Stimulated activated CD4-positive, alpha-beta T cell treated with anti-CD3 and anti-CD28 coated beads, Interleukin-1b, Interleukin-23, amount 100 ng/mL, for 1 hour (primary cell): ENCODE measurements at places on chromosomes 11 and 22.

DNA sequence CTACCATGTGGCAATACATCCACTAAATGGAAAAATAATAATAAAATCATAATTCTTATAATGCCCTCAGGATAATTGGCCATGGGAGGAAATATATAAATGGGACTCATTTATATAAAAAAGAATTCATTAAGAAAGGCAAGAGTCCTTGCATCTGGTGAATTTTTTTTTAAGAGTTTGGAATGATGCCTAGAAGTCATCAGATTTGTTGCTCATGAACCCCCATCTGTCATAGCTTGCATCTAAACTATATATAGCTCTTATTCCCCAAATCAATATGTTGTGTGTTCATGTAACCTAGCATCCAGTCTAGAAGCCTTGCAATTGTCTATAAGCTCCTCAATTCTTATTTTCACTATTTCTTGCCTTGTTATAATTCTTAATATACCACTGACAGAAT, 75.9 kb downstream of the CADM1 start:
- no peak for DNase-seq

DNA sequence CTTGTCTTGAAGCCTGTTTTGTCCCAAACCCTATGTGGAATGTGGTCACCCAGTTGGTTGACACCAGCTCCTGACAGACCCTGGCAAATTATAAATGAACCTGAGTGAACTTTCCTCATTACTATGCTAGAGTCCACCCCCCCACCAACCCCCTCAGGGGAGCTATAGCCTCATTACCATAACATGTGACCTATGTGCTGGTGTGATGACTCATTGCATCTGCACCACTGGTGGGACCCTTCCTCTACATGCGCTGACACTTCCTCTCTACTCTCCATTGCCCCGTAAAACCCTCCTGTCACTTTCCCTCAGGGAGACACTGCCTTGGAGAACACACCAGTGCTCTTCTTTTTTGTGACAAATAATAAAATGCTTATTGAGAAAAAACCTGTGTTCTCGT, 105.0 kb upstream of the SESN3 start:
- no peak for DNase-seq

- DNase-seq = no peak
Measured at GRCh38 chr11:3954448-3955298, 99.2 kb downstream of the STIM1 start.

GRCh38 chr22:38172832-38173640, 8.6 kb downstream of the PLA2G6 start:
- no peak for DNase-seq

DNA sequence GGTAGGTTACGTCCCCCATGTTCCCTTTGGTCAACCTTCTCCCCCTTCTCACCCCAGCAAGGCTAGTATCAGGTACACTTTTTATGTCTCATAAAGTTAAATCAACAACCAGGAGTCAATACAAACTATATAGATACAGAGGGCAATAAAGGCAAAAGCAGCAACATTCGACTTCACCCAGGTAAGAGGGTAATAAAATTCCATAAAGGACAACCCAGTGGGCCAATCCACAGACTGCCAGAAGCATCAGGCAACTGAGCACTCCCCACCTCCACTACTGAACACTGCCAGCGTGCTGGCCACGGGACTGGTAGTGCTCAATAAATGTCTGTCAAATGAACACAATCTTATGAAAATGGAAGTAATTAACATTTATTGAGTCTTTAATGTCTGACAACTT, 5.1 kb upstream of the MS4A18 start:
- DNase-seq = no peak

DNA sequence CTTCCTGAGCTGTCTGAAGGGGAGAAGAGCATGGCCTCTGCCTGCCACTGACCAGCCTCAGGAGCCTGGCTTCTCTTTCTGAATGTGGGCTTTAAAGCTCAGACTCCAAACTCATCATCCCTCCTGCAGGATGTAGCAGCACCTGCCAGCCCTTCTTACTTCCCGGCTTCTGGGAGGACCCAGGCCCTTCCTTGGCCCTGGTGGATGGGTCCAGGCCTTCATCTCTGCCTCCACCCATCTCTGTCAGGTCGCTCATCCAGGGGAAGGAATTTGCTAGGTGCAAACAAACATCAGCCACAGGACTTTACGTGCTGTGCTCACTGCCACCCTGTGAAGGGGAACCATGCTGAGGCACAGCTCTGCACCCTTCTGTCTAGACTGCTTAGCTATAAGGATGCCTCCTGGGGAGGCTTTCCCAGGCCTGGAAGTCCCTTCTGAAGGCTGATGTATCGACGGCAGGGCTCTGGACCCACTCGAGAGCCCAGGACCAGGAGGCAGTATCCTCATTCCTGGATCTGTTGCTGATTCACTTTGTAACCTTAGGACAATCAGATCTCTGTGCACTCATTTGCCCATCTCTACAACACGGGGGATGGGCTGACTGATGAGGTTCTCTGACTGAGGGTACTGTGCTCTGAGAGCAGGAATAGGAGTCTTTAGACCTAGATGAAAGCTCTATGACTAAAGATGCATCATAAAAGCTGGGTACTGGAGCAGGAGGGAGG, 30.9 kb downstream of the USP35 start:
- no peak for DNase-seq

DNA sequence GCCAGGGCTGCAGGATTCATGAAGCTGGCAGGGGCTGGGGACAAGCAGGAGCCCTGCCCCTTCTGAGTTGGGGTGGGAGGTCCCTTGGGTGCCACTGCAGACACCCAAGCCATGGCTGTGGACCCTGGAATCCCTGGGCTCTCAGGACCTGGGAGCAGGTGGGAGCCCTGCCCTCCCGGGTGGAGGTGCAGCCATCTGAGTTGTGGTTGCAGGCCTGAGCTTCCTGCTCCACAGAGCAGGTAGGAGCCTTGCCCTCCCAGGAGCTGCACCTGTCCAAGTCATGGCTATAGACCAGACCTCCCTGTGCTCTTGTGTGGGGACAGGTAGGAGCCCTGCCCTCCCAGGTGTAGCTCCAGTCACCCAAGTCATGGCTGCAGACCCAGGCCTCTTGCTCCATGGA, 113.5 kb downstream of the ARHGAP20 start:
- no peak for DNase-seq

- no peak for DNase-seq
Measured at GRCh38 chr11:106137061-106137460, 59.6 kb downstream of the AASDHPPT start.

- DNase-seq = no peak
Measured at GRCh38 chr11:84430661-84431060, 1144.5 kb upstream of the CCDC90B start.

GRCh38 chr11:126006068-126006467, 56.6 kb downstream of the CDON start:
- DNase-seq = no peak

GRCh38 chr11:69013009-69013951, at the start of gene MRGPRF:
MRGPRF (minus strand) TSS chr11:69013246; CDS start chr11:69009901, 3,345 bp downstream.
- no peak for DNase-seq

GRCh38 chr11:85483861-85484260, 143.3 kb downstream of the DLG2 start:
- DNase-seq = no peak

DNA sequence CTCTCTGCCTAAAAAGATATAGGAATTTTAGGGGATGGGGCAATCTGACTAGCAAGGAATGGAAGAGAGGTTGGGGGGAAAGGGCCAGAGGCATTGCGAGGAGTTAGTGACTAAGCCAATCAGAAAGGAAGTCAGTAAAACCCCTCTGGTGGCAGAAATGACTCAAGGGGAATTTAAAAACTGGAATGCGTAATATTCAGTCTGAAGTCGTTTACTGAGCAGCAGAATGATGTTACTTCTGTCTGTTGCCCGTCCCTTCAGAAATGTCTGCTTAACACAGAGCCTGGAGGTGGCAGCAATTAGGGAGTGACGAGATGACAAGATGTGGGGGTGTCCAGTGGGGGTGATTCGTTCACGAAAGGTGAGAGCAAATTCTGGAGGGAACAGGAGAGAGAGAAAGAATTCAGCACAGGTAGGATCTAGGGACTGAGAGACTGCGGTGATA, 107.7 kb upstream of the CLMP start:
- no peak for DNase-seq

- DNase-seq = no peak
Measured at GRCh38 chr11:67492801-67493547, 10.1 kb downstream of the AIP start.

- no peak for DNase-seq
Measured at GRCh38 chr11:65719871-65720210, 757 bp downstream of the RNASEH2C start.

DNA sequence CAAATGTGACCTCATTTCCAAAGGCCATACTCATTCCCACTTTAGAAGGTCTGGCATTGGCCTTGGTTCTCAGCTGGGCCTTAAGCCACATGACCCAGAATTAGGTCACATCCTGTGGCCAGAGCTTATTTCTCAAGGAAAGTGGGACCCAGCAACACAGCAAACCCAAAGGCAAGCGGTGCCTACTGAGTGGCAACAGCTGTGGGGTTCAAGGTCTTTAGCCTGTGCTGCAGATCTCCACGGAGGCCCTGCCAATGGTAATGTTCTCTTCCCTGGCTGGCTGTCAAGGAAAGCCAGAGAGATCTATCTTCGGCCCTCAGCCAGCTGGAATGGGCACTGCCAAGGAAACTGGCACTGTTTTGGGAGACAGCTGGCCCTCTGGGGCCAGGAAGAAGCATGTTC, 41.5 kb upstream of the TP53I11 start:
- no peak for DNase-seq

- DNase-seq = no peak
Measured at GRCh38 chr22:29799217-29799680, 32.1 kb downstream of the UQCR10 start.

DNA sequence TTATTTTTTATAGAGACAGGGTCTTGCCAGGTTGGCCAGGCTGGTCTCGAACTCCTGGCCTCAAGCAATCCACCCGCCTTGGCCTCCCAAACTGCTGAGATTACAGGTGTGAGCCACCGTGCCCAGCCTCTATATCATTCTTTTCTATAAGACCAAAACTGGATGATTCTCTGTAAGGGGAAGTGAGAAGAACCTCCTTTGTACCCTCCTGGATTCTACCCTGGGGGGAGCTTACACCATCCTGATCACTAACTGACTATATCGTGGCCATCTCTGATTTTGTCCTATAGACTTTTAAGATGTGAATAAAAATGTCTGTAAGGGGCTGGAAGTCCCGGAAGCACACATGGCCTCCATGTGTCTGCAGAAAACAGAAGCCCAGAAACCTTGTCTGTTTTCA, 9.1 kb downstream of the PIWIL4 start:
- DNase-seq = no peak

DNA sequence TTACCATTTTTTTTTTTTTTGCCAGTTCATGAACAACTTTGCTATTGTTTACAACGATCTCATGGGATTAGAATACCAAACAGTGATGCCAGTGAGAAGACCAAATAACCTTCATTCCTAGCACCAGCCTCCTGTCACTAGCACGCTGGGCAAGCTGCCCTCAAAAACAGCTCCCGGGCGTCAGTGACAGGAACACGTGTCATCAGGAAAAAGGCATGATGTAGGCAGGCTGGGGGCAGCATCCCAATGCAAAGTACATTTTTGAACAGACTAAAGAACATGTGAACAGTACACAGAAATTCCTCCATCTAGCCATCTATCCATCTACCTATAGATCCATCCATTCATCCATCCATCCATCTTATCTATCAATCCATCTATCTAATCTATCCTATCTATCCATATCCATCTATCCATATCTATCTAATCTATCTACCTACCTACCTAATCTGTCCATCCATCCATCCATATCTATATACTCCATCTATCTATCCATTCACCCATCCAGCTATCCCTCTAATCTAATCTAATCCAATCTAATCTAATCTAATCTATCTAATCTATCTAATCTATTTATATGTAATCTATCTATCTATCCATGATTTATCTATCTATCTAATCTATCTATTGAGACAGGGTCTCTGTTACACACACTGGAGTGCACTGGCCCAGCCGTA, 378.5 kb downstream of the SHANK2 start:
- no peak for DNase-seq

DNA sequence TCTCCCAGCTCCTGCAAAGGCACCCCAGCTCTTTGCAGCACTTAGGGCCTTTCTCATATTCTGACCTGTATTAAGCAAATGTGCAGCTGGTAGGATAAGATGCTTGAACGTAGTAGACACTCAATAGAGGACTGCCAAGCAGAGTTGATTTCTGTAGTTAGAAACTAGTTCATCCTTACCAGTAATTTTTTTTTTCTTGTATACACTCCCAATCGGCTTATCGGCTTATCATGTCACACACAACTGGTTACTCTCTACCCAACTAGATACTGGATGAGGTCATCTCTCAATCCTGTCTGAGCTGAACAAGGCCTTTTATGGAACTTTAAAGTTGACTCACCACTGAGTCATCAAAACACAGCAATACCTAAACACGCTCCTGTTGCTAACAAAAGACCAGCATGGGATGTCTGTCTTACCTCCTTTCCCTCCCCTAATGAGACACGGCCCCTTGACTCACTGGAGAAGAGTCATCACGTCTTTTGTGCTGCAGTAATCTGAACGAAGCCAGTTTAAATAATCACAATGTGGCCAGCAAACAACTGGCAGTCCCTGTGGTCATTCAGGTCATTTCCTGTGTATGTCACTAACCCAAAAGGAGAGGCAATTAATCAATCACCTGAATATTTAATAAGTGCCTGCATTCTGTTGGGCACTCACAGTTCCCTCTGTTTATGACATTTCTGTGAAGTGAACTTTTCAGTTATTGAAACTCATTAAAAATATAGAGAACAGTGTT, 7.5 kb upstream of the WEE1 start:
- DNase-seq = no peak

DNA sequence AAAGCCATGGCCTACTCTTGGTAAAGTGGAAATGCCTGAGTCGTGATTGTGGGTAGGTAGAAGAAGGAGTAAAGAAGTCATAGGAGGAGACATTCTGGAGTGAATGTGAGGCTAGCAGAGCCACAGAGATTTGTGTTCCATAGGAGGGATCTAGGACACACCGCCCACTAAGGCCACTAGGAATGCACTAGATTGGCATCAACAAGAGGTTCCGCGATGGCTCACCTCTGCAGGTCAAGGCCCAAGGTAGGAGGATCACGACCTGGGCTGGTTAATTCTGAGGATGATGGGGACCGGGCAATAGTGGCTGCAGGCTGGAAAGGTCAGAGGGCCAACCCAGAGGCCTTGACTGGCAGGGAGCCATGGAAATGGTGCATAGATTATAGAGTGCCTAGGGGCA, 48.8 kb upstream of the OPCML start:
- no peak for DNase-seq

- DNase-seq = no peak
Measured at GRCh38 chr11:87252869-87253268, 215.1 kb downstream of the TMEM135 start.

DNA sequence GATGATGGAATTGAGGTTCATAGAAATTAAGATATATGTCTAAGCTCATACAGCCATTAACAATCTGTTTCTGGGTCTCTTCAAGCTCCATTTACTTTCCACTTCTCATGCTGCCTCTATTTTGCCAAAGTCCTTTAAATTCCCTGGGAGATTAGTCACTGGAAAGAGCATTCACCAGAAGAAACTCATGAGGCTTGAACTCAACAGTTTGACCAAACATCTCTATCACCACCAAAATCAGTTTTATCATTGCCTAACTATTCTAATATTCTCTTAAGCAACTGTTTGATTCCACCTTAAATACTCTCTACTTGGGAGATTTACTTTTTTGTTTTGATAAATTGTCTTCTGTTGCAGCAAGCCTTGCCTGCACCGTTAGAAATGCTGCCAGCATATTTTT, 881.3 kb downstream of the KCNA4 start:
- no peak for DNase-seq
